Common myeloid progenitor, CD34-positive (primary cell): ENCODE measurements at places on chromosomes 11 and 22.

DNA sequence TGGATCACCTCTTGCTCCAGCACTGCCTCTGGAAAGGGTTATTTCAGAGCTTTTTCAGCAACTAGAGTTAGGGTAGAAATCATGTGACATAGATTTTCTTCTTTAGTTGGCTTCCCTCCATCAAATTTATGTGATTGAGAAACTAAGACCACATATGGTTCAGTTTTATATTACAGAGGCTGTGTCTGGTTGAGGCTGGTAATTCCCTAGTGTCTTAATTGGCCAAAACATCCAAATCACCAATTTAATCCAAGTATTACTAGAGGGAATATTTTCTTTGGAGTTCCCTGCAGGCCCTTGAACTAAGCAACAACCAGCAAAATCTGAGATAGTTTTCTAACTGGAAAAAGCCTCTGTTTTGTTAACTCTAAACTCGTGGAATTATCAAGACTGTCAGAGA is 136.3 kb downstream of the ARHGAP42 start:
- no peaks in the 10 kb centered on the region for H3K27me3 ChIP-seq
- no peaks in the 10 kb centered on the region for H3K36me3 ChIP-seq
- no peak overlapping the region for H3K4me3 ChIP-seq
- DNase-seq, result no peak
- no peaks in the 10 kb centered on the region for H3K4me1 ChIP-seq
- no peak overlapping the region for H3K27ac ChIP-seq

- peak overlapping the region; percentile 81 for H3K4me3 ChIP-seq
- peaks cover 54% of the 10 kb centered on the region for H3K4me1 ChIP-seq
- peak overlapping the region; percentile 88 for H3K27ac ChIP-seq
- H3K36me3 ChIP-seq, result no peaks in the 10 kb centered on the region
These were observed 522 bp downstream of the RHOG start for GRCh38 chr11:3840004-3840869.

- DNase-seq, result no peak
- H3K4me3 ChIP-seq, result no peak overlapping the region
- H3K27me3 ChIP-seq, result peaks cover 11% of the 10 kb centered on the region
- peaks cover 5% of the 10 kb centered on the region for H3K4me1 ChIP-seq
These were observed 14.6 kb downstream of the CELSR1 start for GRCh38 chr22:46522797-46523196.

DNA sequence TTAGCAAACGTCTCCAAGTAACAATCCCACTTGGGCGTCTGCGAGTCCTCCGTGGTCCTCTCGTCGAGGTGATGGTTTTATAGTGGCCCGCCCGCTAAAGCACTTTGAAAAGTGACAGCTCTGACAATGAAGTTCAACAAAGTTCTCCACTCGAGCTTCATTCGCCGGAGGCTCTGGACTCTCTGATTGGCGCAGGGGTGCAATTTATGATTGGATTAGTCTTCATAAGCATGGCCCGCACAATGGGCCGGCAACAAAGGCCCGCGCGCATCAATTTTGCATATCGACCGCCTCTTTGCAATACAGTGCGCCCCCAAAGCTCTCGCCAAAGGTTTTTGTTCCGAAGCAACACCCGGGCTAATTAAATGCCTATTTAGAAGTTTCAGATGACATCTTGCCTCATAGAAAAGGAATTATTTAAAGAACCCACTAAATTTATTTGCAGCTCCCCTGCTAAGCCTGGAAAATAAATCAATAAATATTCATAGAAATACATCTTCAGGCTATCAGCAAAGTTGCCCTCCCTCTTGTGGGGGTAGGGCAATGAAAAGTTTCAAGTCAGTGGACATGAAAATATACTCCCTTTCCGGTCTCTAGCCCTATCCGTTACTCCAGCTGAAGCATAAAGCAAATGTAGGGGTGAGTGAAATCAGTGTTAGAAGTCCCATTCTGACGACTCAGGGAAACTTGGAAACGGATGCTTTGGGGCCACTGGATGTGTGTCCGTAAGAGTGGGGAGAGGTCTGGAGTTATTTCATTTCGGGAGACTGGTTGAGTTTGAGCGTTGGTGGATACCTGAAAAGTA is at the start of gene DBX1:
Gene DBX1 (minus strand): TSS at position 51 of the 805 bp plus-strand sequence. CDS start 151 bp downstream, outside the sequence.
- peaks cover 7% of the 10 kb centered on the region for H3K4me1 ChIP-seq
- H3K36me3 ChIP-seq, result no peaks in the 10 kb centered on the region
- H3K27me3 ChIP-seq, result peaks cover 98% of the 10 kb centered on the region
- peak; percentile 2 for DNase-seq

- peaks cover 4% of the 10 kb centered on the region for H3K27me3 ChIP-seq
- no peaks in the 10 kb centered on the region for H3K4me1 ChIP-seq
- H3K27ac ChIP-seq, result no peak overlapping the region
- no peak for DNase-seq
- no peaks in the 10 kb centered on the region for H3K36me3 ChIP-seq
These were observed 22.5 kb downstream of the TECTA start for GRCh38 chr11:121123496-121124069.

- peaks cover 52% of the 10 kb centered on the region for H3K4me1 ChIP-seq
- no peaks in the 10 kb centered on the region for H3K36me3 ChIP-seq
- H3K4me3 ChIP-seq, result no peak overlapping the region
- H3K27me3 ChIP-seq, result no peaks in the 10 kb centered on the region
These were observed 54.6 kb downstream of the C11orf58 start for GRCh38 chr11:16793009-16793408.

- DNase-seq, result no peak
- H3K4me3 ChIP-seq, result no peak overlapping the region
- no peak overlapping the region for H3K27ac ChIP-seq
- no peaks in the 10 kb centered on the region for H3K27me3 ChIP-seq
These were observed 43.7 kb upstream of the TOP3B start for GRCh38 chr22:22026157-22026831.

DNA sequence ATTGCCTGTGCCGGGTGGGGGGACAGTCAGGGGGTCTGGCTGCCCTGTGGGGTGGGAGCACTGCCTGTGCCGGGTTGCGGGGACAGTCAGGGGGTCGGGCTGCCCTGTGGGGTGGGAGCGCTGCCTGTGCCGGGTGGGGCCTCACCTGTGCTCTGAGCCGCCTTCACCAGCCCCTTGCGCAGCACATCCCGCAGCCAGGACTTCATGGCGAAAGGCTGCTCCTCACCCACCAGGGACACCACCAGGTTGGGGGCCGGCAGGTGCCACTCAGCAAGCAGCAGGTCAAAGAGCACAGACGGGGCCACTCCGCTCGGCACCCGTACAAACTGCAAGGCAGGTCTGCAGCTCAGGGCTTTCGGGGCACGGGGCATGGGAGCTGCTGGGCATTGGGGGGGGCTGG is 21.4 kb downstream of the TSSC4 start:
- DNase-seq, result no peak
- no peak overlapping the region for H3K27ac ChIP-seq
- H3K4me1 ChIP-seq, result no peaks in the 10 kb centered on the region
- H3K27me3 ChIP-seq, result no peaks in the 10 kb centered on the region
- no peaks in the 10 kb centered on the region for H3K36me3 ChIP-seq
- no peak overlapping the region for H3K4me3 ChIP-seq

DNA sequence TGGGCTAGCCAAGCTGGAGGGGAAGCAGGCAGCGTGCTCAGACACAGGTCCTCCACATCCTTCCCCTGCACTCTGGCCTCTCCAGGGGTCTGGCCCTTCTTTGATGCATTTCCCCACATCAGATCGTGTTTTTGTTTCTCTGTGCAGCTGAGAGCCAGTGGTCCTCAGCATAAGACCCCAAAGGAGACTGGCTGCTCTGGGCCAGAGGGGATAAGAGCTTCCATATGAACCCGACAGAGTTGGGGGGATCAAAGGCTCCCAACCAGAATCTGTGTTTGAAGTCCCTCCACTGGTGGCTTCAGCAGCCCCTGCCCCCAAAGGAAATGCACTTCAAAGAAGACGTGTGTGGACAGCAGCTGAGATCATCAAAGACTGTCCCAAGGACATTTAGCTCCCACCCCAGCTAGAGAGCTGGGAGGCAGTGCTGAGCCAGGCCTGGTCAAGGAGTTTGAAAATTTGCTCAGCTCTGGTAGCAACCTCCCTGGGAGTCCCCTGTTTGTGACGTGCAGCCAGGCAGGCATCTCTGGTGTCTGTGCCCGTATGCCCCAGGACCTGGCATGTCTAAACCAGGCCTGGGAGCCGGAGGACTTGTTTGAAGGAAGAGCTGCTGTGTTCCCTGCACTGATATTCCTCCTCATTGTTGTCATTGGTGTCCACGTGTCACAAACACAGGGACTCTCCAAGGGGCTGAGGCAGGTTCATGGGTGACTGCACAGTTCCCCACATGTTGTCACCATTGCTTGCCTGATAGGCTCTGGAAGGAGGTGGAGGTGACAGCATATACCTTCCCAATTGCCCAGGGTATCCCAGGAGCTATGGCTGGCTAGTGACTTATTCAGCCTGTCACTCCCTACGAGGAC is 99.0 kb downstream of the AMOTL1 start:
- H3K4me1 ChIP-seq, result no peaks in the 10 kb centered on the region
- H3K36me3 ChIP-seq, result peaks cover 7% of the 10 kb centered on the region
- no peak overlapping the region for H3K27ac ChIP-seq
- H3K27me3 ChIP-seq, result no peaks in the 10 kb centered on the region

DNA sequence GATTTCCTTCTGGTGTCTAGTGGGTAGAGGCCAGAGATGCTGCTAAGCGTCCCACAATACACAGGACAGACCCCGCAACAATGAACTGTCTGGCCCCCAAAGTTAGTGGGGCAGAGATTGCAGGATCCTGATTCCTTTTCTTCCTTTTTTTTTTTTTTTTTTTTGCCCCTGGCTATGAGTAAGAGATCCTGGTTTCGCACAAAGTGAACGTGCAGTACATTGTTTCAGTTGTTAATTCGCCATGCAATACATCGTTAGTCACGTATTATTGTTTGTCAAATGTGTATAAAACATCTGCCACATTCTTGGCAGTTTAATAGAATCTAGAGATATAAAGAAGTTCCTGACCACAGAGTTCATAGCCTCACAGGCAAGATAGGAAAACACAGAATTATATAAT is 20.2 kb downstream of the ST3GAL4 start:
- H3K27ac ChIP-seq, result no peak overlapping the region
- H3K36me3 ChIP-seq, result peaks cover 16% of the 10 kb centered on the region
- H3K4me3 ChIP-seq, result no peak overlapping the region

GRCh38 chr11:12137005-12137690 is 26.8 kb downstream of the MICAL2 start:
- no peaks in the 10 kb centered on the region for H3K27me3 ChIP-seq
- H3K36me3 ChIP-seq, result no peaks in the 10 kb centered on the region
- H3K4me1 ChIP-seq, result no peaks in the 10 kb centered on the region
- DNase-seq, result no peak
- H3K4me3 ChIP-seq, result no peak overlapping the region

GRCh38 chr11:95766701-95767100 is 22.9 kb downstream of the FAM76B start:
- no peak overlapping the region for H3K4me3 ChIP-seq
- H3K4me1 ChIP-seq, result peaks cover 6% of the 10 kb centered on the region
- H3K36me3 ChIP-seq, result peaks cover 4% of the 10 kb centered on the region
- H3K27me3 ChIP-seq, result no peaks in the 10 kb centered on the region

- H3K4me1 ChIP-seq, result no peaks in the 10 kb centered on the region
- DNase-seq, result no peak
- H3K27me3 ChIP-seq, result no peaks in the 10 kb centered on the region
- no peak overlapping the region for H3K27ac ChIP-seq
These were observed 14.6 kb downstream of the MRGPRF start for GRCh38 chr11:68998390-68998911.

DNA sequence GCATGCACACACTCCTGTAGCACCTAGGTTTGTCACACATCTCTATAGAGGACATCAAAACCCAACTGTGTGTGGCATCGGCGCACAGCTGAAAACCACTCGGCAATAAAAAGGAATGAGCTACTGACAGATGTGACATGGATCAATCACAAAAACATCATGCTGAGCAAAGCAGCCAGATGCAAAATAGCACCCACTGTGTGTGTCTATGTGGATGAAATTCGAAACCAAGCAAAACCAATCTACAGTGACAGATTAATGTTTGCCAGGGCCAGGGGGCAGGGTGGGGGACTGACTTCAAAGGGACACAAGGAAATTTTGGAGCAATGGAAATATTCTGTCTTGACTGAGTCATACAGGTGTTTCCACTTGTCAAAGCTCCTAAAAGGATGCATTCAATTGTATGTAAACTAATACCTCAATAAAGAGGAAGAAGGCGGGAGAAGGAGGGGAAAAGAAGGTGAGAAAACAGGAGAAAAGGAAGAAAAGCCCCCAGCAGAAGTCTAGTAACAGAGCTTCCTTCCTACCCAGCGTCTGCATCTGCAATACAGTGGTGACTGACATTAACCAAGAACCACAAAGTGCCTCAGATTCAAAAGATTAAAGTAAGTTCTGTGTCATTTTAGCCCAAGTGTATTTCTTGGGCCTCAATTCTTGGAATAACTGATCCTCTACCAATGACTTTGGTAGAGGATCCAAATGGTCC is 49.8 kb downstream of the PACSIN2 start:
- H3K4me1 ChIP-seq, result peaks cover 21% of the 10 kb centered on the region
- no peak overlapping the region for H3K27ac ChIP-seq
- H3K27me3 ChIP-seq, result no peaks in the 10 kb centered on the region
- peak; percentile 69 for DNase-seq
- peaks cover 8% of the 10 kb centered on the region for H3K36me3 ChIP-seq

DNA sequence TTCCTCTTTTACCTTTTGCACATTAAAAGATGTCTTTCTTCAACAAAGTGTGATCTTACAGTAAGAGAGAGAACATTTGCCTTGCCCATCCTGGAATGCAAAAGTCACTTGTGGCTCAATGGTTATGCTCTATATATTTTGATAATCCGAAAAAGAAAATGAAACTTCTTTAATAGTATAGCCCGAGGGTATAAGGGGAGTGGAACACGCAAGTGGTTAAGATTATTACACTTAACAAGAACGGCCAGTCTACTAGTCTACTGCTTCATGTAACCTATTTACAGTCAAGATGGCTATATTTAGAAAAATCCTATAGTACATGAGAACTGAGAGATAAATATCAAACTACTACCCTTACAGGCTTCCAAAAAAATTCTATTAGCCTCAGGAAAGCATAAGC is 86.1 kb downstream of the CADM1 start:
- H3K4me3 ChIP-seq, result no peak overlapping the region
- no peak for DNase-seq
- no peaks in the 10 kb centered on the region for H3K4me1 ChIP-seq

DNA sequence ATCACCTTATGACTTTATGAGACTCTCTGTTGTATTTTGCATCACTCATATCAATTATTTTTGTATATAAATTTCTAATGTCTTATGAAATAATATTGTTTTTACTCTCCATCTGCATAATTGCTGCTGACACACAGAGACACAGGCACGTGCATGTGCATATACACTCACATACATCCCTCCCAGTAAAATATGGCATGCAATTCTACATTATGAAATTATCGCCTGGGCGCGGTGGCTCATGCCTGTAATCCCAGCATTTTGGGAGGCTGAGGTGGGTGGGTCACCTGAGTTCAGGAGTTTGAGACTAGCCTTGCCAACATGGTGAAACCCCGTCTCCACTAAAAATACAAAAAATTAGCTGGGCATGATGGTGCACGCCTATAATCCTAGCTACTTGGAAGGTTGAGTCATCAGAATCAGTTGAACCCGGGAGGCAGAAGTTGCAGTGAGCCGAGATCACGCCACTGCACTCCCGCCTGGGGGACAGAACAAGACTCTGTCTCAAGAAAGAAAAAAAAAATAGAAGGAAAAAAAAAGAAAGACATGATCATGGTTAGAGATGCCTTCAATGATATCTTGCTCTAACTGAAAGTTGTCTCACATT is 96.7 kb upstream of the LUZP2 start:
- no peaks in the 10 kb centered on the region for H3K27me3 ChIP-seq
- no peak overlapping the region for H3K4me3 ChIP-seq
